ENCODE measurements at places on chromosomes 16 and 17.

- DNase-seq = no peak
Observed at GRCh38 chr17:29059281-29059680, 16.3 kb downstream of the PIPOX start.

DNA sequence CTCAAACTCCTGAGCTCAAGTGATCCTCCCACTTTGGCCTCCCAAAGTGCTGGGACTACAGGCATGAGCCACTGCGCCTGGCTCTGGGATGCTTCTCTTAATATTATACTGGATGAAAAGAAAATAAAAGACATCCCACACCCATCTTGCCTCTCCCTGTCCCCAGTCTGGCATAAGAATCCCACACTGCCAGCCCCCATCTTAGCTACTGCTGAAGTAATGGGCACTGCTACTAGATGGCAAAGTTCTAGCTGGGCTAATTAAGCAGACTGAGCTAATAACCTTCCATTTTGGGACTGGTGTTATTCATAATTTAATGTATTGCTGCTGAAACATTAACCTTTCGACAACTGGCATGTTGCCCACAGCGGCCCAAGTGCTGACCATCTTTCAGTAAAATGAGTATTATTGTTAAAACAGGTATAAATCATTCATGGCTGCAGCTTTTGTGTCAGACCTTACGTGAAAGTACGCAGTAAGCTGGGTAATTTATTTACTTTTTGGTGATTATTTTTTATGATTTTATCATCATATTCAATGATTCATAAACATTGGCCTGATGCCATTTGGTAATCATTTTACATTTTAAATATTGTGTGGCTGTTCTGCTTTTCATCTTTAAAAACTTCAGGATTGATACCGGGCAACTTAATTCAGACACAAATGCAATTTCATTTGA, 47.4 kb upstream of the ZFHX3 start:
- no peak for DNase-seq

- DNase-seq = no peak
Observed at GRCh38 chr16:12709807-12710206, 93.9 kb downstream of the CPPED1 start.

DNA sequence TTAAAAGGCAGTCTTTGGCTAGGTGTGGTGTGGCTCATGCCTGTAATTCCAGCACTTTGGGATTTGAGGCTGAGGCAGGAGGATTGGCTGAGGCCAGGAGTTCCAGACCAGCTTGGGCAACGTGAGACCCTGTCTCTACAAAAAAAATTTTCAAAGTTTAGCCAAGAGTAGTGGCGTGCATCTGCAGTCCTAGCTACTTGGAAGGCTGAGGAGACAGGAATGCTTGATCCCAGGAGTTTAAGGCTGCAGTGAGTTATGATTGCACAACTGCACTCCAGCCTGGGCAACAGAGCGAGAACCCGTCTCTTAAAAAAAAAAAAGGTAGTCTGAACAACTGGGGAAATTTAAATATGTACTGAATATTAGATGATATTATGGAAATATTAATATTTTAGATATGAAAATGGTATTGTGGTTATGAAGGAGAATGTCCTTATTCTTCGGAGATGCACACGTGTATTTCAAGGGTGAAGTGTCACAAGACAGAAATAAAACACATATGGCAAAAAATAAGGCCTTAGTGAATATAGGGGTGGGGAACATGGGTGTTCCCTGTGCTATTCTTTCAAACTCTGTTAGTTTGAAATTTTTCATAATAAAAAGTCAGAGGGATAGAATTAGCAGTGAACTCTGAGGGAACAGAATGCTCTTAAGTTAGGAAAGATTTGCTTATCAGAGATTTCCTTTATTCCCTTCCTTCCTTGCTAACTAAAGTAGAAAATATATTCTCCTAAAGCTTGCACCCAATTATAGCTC, 144.7 kb downstream of the CDK5R1 start:
- no peak for DNase-seq

GRCh38 chr16:86556576-86556975, 1.5 kb upstream of the MTHFSD start:
- no peak for DNase-seq

DNA sequence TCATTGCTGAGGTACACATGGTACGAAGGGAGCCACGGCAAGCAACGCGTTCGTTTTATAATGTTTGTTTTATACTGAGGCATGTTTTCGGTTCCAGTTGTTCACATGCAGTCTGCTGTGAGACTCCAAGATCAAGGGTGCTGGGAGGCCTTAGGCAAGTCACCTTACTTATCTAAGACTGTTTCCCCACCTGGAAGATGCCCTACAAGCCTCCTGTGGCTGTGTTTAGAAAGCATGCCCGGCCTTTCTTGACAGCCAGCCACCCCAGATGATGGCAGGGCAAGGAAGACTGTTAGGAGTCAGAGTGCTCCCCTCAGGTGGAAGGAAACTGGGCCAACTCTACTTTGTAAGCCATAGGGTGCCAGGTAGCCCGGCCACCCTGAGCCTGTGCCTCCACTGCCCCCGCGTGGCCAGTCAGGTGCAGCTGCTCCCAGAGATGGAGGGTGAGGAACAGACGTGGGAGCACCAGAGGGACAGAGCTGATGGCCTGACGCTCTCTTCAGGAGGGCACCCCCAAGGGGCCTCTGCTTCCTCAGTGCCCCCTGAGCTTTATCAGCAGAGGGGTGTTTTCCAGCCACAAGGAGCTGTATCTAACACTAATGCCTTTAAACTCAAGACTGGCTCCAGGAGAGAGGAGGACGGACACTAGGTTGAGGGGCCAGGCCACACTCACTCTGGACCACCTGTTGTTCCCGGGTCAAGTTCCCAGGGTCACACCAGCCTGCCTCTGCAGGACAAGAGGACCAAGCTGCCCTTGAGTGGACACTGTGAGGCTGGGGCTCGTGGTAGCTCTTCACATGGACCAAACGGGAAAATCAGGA, 5.4 kb downstream of the NAT9 start:
- no peak for DNase-seq

DNA sequence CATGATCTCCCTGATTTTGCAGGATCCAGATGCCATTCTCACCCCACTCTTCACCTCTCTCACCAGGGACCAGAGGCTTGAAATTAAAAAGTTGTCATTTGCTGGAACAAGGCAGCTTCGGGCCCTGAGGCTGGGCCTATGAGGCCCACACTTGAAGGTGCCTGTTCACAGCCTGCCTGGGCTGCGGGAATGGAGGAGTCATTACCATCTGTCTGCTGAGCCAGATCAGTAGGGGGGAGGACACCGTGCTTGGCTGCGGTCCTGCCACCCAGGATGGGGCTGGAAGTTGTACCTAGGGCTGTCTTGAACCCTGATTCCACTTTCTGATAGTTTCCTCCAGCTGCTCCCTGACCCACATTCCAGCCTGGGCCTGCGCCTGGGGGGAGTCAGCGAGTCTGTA, 208.3 kb upstream of the N4BP1 start:
- DNase-seq = no peak

GRCh38 chr16:19757762-19758595, 39.9 kb downstream of the IQCK start:
- no peak for DNase-seq

DNA sequence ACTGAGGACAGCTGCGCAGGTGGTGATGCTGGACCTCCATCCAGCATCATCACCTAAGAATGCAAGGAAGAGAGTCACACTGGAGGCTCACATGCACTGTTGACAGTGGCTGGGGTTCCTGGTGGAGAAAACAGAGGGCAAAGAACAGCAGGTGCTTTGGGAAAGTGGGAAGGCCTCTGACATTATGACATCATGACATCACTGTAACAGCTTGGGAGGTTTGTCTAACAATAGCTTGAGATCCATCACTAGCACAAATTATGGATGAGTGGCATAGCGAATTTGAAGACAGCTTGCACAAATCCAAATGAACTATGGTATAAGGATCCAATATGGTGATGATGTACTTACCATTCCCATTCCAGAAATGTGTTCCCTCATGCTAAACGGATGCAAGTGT, 226.5 kb upstream of the MPHOSPH6 start:
- DNase-seq = no peak

DNA sequence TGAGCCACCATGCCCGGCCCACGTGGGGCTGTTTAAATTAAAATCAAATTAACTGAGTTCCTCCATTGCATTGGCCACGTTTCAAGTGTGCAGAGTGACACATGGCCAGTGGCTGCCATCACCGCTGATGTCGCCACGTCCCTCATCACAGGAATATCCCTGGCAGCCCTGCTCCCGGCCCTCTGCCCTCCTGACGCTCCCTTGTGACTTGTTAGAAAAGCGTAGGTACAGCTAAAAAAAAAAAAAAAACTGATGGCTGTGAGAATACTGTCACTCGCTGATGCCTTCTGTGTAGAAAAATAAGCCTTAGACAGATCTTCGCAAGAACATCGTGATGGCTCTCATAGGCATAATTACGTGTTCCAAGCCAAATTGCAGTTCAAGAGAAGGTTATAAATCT, 21.7 kb downstream of the CARHSP1 start:
- no peak for DNase-seq

GRCh38 chr16:29898804-29899515, 390 bp downstream of the SEZ6L2 start:
- DNase-seq = no peak

DNA sequence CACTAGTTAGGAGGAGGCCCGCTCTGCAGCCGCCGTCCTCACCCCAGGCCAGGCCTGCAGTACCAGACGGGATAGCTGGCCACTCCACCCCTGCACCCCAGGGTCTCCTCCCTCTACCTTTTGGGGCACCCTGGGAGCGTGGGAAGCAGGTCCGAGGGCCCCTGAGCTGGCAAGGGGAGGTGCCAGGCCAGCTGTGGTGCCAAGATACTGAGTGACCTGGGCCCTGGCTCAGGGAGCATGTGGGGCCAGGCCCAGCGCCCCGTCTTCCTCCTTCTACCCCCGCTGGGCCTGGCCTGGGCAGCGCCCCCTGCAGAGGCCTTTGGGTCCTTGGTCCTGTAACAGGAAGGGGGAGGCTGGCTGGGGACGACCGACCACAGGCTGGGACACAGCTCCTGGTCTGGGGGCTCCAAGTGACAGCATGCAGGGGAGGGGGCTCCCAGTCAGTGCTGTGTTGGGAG, 13.0 kb downstream of the PAM16 start:
- DNase-seq = no peak

GRCh38 chr17:27244491-27245223, 49.3 kb upstream of the WSB1 start:
- DNase-seq = peak; percentile 62

- peak; percentile 62 for DNase-seq
Observed at GRCh38 chr17:46212634-46213435, 19.6 kb upstream of the KANSL1 start.

GRCh38 chr16:19735074-19735867, 17.2 kb downstream of the IQCK start:
- DNase-seq = no peak

- no peak for DNase-seq
Observed at GRCh38 chr16:1333854-1334700, 632 bp downstream of the BAIAP3 start.

DNA sequence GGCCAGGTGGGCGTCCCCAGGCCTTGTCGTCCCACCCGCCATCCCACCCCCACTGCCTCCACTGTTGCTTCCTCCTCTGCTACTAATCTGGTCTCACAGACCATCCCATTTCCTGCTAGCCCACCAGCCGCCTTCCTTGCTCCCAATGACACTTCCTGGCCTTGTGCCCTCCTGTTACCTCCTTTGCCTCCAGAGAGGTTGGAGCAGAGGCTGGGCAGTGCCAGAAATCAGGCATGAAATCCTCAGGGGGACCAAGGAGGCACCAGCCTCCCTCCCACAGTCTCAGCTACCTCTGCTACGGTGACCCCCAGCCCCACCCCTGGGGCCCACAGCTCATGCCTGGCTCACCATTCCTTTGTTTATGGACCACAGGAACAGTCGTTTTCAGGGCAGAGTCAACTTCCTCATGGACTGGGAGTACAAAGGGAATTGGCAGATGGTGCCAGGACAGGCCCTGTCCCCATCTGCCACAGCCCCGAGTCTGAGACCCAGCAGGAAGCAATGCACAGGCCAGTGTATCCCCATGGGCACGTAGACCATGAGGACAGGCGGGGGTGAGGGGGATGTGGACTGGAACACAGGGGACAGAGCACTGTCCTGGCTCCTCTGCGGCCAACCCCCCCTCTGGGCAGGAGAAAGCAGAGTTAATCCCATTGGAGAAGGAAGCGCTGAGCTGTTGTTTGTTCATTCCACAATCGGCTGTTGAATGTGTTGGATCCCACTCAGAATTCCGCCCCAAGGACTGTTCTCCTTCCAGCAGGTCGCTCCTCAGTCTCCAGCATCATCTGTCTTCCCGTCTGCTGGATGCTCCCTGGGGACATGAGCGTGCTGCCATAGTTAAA, 2.2 kb upstream of the CDH5 start:
- peak; percentile 67 for DNase-seq

DNA sequence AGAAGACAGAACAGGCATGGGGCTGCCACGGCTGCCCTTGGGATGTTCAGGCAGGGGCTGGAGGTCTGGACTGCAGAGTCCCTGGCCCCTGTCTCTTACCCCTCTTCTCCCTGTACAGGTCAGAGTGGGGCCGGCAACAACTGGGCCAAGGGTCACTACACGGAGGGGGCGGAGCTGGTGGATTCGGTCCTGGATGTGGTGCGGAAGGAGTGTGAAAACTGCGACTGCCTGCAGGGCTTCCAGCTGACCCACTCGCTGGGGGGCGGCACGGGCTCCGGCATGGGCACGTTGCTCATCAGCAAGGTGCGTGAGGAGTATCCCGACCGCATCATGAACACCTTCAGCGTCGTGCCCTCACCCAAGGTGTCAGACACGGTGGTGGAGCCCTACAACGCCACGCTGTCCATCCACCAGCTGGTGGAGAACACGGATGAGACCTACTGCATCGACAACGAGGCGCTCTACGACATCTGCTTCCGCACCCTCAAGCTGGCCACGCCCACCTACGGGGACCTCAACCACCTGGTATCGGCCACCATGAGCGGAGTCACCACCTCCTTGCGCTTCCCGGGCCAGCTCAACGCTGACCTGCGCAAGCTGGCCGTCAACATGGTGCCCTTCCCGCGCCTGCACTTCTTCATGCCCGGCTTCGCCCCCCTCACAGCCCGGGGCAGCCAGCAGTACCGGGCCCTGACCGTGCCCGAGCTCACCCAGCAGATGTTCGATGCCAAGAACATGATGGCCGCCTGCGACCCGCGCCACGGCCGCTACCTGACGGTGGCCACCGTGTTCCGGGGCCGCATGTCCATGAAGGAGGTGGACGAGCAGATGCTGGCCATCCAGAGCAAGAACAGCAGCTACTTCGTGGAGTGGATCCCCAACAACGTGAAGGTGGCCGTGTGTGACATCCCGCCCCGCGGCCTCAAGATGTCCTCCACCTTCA, 11.7 kb downstream of the TUBB3 start:
- no peak for DNase-seq

DNA sequence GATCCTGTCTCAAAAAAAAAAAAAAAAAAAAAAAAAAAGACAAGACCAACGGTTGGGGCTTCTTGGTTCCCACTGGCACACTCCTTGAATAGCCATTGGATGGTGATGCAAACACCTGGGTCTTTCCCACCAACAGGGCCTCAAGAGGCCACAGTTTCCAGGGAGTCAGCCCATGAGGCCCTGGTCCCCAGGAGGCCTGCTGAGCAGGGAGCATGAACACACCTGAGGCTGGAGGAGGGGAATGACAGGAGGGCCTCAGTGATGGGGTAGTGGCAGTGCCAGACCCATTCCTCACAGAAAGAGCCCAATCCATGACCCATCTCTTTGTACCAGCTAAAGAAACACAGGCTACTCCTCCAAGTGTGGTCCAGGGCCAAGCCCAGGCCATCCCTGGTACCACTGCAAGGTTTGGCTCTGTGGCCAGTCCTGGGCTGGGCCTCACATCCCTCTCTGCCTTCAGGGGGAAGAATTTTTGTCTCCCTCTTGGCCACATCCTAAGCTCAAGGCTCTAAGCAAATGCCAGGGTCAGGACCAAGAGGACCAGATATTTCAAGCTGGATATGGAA, 13.9 kb downstream of the ARL2BP start:
- DNase-seq = no peak

- DNase-seq = no peak
Observed at GRCh38 chr16:59295993-59296736, 562.0 kb upstream of the GOT2 start.
